ENCODE measurements at places on chromosomes 16 and 17. TPM values are rescaled to one million over a fixed set of nuclear protein-coding genes. Genes with fewer than 3 reads are reported as not detected.
A peak's percentile ranks its signal among the peaks of the same experiment; 100 is the strongest.

The SRCIN1 gene
- 2.3 TPM for total RNA-seq

GRCh38 chr17:76234354-76234679 lies 6.0 kb downstream of the RNF157 start:
- ATAC-seq = no peak

The INCA1 gene
- 0.93 TPM for total RNA-seq

DNA sequence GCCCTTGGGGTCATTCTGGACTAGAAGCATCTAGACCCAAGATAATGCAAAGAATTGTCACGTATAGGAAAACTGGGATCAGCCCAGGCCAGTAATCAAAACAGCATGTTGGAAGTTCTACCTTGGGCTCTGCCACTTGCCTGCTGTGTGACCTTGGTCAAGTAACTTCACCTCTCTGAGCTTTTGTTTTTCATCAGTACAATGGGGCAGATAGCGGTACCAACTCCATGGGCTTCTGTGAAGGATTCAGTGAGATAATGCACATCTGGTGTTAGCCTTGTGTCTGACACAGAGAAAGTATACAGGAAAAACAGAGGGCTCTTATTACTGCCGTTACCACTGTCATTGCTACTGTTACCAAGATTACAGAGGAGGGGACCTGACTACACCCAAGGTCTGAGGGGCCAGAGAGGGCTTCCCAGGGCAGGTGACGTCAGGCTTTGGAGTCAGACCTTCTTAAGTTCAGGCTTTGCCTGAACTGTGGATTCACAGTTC lies 24.6 kb downstream of the CMIP start:
- ATAC-seq = no peak

- ATAC-seq = no peak
Measured at GRCh38 chr16:23843143-23843542, 7.4 kb downstream of the PRKCB start.

The MARCHF10 gene
- total RNA-seq = 0.19 TPM

The RAB37 gene
- total RNA-seq = 5.1 TPM

The CCDC78 gene
- total RNA-seq = not detected

DNA sequence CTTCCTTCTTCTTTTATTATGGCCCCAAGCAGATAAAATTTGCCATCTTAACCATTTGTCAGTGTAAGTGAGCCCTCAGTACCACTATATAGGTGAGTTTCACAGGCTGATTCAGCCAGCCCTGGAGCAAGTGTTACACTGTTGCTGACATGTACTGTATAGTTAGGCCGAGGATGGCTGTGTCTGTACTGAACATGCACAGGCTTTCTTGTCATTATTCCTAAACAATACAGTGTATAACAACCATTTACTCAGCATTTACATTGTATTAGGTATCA lies 53.7 kb downstream of the AMFR start:
- no peak for ATAC-seq

DNA sequence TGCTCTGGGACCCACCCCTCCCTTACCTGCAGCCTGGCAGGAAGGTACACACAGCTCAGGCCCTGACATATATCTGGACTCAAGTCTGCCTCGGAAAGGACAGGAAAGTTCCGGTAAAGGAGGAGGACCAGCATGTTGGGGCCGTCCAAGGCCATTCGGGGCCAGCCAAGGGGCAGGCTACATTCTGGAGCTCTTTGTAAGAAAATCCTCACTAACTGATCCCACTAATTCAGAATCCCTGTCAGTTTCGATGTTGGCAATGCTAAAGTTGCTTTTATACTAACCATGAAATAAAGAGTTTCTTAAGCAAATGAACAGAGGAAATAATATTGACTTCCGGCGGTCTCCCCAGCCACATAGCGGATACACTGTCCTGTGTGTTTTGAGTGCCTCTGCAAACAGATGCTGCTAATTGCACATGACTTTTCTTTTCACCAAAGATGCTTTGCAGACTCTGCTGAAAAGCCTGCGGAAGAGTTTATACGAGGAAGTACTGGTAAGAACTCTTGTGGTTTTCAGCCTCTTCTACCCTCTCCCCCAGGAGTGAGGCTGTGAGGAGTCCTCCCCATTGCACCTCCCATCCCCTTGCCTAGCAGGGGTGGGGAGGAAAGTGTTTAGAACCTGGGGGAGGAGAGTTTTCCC lies 54.8 kb downstream of the PLXDC1 start:
- no peak for ATAC-seq

- ATAC-seq = no peak
Measured at GRCh38 chr17:18262111-18262510, 1.6 kb downstream of the MIEF2 start.

GRCh38 chr17:8187517-8188262 lies 2.3 kb downstream of the BORCS6 start:
- peak; percentile 50 for ATAC-seq

The GINS2 gene
- total RNA-seq = 0.78 TPM

The KRTAP9-2 gene
- total RNA-seq = not detected

DNA sequence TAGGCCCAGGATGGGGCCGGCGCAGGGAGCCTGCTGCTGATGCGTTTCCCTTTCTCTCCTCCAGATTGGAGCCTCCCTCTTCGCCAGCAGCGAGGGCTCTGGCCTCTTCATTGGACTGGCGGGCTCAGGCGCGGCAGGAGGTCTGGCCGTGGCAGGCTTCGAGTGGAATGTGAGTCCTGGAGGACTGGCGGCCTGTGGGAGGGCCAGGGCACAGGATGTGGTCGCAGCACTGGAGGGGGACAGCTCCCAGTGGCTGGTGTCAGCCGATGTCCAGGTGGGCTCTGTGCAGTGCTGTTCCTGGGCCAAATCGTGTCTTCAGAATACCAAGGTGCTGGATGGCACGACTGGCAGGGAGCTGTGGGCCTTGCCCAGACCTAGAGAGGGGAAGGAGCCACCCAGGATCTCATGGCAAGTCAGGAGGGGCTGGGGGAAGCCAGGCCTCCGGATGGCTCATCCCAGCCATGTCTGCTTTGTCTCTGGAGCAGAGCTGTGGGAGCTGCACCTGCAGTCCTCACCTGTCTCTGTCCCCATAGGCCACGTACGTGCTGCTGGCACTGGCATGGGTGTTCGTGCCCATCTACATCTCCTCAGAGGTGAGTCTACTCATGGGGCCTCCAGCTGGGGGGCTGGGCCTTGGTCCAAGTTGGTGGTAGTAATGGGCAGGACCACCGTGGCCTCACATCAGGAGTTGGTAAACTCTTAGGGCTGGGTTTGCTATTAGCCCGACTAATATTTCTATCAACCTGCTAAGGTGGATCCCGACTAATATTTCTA lies 7.3 kb downstream of the SLC5A10 start:
- ATAC-seq = no peak

GRCh38 chr17:60142872-60143499 lies 6.8 kb upstream of the CA4 start:
- ATAC-seq = peak; percentile 54

- no peak for ATAC-seq
Measured at GRCh38 chr17:76087531-76087930, 8.5 kb downstream of the ZACN start.

- ATAC-seq = no peak
Measured at GRCh38 chr16:17885659-17886207, 415.0 kb upstream of the XYLT1 start.

- no peak for ATAC-seq
Measured at GRCh38 chr16:64269756-64270155, 852.1 kb downstream of the CDH11 start.

The DNAH2 gene
- total RNA-seq = 0.08 TPM

- ATAC-seq = no peak
Measured at GRCh38 chr17:40092581-40092980, 7.8 kb downstream of the NR1D1 start.

The FADS6 gene
- 0.37 TPM for total RNA-seq

GRCh38 chr16:58634265-58634802 lies 4.7 kb upstream of the CNOT1 start:
- ATAC-seq = no peak

GRCh38 chr16:88489163-88489741 lies 36.2 kb downstream of the ZFPM1 start:
- no peak for ATAC-seq

DNA sequence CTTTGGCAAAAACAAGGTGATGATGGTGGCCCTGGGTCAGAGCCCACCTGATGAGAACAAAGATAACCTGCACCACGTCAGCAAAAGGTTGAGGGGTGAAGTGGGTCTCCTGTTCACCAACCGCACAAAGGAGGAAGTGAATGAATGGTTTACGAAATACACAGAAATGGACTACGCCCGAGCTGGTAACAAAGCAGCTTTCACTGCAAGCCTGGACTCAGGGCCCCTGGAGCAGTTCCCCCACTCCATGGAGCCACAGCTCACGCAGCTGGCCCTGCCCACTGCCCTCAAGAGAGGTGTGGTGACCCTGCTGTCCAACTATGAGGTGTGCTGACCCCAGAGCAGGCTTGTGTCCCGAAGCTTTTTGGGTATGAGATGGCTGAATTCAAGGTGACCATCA lies 29.7 kb upstream of the DLX4 start:
- ATAC-seq = no peak

GRCh38 chr16:85621698-85622428 lies 8.7 kb downstream of the GSE1 start:
- ATAC-seq = no peak

- no peak for ATAC-seq
Measured at GRCh38 chr17:66963909-66964771, at the start of gene CACNG4. Gene CACNG4 (plus strand): TSS chr17:66964707. CDS start chr17:66964912, 205 bp downstream.

The MEIOC gene
- total RNA-seq = 0.47 TPM

The HASPIN gene
- total RNA-seq = not detected

- no peak for ATAC-seq
Measured at GRCh38 chr16:24921229-24921628, 75.5 kb downstream of the SLC5A11 start.

The MYOCD gene
- total RNA-seq = 93.0 TPM

The NECAB2 gene
- not detected for total RNA-seq

The MMP15 gene
- 4.5 TPM for total RNA-seq

The KRT39 gene
- total RNA-seq = not detected

The PRDM7 gene
- total RNA-seq = not detected

The HS3ST6 gene
- not detected for total RNA-seq

DNA sequence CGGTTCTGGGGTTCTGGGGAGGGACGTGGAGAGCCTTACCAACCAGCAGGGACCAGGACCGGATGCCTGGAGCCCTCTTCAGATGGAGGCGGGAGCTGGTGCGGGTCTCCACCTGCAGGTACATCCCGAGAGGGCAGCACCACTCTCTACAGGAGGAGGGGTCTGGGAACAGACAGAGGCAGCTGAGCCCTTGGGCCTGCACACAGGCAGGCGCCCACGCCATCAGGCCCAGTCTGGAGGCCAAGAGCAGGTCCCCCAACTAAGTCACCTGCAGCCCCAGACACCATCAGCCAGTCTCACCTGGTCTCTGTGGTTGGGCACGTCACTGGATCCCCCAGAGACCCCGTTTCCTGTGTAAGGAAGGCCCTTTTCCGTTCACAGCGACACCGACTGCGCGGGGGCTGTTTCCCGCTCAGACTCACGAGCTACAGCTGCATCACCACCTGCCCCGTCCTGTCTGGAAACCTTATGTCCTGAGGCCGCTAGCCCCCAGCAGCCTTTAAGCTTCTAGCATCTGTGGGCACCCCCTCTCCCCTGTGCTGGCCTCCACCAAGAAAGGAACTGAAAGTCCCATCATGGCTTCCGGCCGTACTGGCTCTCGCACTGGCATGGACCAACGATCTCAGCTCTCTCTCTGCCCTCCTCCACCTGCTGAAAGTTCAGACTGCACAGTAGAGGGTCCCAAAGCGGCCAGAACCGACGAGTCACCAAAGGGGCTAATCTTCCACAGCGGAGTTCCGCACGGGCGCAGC lies 1.2 kb downstream of the CYBC1 start:
- ATAC-seq = no peak

DNA sequence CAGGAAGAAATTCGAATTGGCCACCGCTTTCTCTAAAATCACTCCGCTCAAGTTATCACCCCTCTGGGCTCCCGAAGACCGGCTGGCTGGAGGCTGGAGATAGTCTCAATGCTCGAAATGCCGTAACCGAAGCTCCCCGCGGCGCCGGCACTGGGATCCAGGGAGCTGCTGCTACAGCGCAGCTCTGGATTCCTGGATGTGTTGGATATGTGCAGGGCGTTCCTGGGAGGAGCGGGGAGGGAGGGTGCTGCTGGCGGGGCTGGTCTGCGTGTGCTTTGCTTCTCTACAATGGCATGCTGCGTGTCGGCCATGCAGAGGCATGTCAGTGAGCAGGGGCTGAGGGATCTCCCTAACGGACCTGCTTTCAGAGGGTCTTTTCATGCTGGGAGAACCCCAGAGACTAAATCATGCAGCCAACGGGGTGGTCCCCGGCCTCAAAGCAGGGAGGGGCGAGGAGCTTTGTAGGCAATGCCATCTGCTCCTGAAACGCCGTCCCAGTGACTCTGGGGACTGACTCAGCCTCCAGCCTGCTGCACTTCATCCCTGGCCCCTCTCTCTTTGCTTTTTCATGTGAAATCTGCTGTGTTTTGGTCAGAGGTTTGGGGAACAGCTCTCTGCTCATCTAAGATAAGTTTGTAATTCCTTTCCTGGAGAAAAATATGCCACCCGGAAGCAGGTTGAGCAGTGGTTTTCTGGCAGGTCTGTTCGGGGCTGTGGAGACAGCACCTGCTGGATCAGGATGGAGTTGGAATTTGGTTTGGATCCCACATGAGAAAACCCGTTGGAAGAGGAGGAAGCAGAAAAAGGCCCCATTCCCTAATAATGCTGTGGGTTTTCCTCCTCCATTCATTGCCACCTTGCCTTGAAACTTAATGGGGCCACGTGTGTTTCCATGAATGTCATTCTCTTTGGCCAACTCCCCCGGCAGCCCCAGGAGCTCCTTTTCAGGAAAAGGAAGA lies 311.4 kb downstream of the SEC14L1 start:
- ATAC-seq = peak; percentile 82

DNA sequence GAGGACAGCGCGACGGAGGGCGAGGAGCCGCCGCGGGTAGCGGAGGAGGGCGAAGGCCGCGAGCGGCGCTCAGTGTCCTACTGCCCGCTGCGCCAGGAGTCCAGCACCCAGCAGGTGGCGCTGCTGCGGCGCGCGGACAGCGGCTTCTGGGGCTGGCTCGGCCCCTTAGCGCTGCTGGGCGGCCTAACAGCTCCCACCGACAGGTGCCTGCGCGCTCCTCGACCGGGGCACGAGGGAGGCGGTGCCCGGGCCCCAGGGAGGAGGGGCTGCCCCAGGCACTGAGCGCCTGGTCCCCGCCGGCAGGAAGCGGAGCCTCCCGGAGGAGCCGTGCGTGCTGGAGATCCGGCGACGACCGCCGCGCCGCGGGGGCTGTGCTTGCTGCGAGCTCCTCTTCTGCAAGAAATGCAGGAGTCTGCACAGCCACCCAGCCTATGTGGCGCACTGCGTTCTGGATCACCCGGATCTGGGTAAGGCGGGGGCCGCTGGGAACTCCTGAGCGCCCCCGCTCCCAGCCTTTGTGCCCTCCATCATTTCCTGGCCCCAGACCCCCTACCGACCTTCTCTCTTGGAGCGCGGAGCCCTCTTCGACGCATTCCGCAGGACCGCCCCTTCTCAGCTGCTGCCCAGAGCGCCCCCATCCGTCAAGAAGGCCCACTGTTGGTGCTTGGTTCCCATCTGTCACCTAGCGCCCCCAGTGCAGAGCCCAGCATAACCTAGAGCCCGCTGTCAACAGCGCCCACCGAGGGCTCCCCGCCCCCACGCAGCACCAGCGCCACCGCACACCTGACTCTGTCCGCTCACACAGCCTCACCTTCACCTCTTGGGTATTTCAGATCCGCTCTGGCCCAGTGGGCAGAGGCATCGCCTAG lies 3.7 kb downstream of the C17orf50 start:
- peak; percentile 91 for ATAC-seq

The LRRC75A gene
- total RNA-seq = 1.1 TPM

GRCh38 chr16:88373927-88374492 lies 8.7 kb upstream of the ZNF469 start:
- ATAC-seq = no peak

The COX10 gene
- 20.3 TPM for total RNA-seq

GRCh38 chr16:21526923-21527807 lies 72.2 kb upstream of the METTL9 start:
- no peak for ATAC-seq

The TUBG2 gene
- total RNA-seq = 25.4 TPM

- no peak for ATAC-seq
Measured at GRCh38 chr16:14372471-14372870, 257.6 kb downstream of the PARN start.

Measured in gastroesophageal sphincter (tissue), 4 donors.